ENCODE measurements at places on chromosomes 11 and 22.

GRCh38 chr22:34804604-34805003 lies 261.4 kb upstream of the ISX start:
- no peak for DNase-seq

DNA sequence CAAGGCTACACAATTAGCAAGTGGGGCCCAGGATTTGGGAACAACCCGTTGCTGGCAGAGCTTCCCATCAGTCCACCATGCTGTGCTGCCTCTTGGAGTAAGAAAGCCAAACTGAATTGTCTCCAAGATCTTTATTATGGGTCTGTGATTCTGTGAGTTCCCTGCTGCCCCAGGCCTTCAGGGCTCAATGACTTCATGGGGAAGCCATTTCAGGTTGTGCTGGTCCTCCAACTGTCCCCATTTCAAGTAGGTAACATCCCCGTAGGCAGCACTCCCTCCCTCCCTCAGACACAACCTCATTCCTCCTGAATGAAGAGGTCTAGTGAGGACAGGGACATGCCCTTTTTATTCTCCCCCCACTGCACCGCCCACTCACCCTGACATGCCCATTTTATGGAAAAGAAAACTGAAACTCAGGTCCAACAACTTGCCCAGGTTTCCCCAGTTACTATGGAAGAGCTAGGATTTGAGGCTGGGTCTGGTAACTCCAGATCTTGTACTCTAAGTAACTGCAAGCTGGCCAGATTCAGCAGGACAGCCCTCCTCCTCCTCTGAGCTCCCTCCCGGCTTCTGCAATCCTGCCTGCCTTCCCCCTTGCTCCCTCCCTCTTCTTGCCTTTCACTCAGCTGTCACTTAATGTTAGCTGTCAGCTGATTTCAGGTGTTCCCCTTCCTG lies 8.2 kb upstream of the YWHAH start:
- no peak for DNase-seq

DNA sequence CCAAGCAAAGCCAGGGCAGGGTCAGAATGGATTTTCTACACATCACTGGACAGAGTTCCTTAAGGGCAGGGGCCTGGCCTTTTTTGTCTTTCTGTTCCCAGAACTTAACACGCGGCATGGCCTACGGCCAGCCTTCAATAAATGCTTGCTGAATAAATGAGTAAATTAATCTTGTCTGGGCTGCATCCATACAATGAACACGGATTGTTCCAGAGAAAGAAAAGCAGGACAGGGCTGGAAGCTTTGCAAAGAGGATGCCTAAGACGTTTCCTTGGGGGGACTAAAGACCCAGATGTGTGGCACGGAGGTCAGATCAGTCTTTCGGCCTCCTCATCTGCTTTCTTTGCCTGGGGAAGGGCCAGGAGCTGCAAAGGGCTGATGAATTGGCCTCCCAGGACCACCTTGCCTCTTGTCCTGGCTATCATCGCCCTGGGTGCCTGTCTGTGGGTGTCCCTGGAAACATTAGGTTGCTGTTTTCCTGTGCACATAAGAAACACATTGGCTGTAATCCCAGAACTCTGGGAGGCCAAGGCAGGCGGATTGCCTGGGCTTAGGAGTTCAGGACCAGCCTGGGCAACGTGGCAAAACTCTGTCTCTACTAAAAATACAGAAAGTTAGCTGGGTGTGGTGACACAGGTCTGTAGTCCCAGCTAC lies 20.8 kb upstream of the RFPL3 start:
- DNase-seq: no peak

GRCh38 chr22:20058989-20059770 lies 20.9 kb upstream of the DGCR8 start:
- DNase-seq: no peak

DNA sequence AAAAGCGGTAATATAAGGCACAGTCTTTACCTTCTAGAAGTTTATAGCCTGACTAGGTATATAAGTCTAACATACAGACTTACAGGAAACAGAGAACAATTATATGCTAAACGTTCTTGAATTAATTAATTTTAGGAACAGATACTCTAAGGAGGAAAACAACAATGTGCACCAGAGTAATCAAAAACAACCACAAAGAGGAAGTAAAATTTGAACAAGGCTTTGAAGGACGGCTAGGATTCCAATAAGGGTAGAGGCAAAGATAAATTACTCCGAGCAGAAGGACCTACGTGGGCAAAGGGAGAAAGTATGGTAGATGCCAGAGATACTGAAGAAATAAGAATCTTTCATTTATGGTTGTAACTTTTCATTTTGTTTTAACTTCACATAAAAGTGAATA lies 54.4 kb downstream of the ENTHD1 start:
- no peak for DNase-seq
